ENCODE measurements at places on chromosomes 1 and 21.

GRCh38 chr1:221016751-221017150 is 137.5 kb downstream of the HLX start:
- DNase-seq, result no peak

DNA sequence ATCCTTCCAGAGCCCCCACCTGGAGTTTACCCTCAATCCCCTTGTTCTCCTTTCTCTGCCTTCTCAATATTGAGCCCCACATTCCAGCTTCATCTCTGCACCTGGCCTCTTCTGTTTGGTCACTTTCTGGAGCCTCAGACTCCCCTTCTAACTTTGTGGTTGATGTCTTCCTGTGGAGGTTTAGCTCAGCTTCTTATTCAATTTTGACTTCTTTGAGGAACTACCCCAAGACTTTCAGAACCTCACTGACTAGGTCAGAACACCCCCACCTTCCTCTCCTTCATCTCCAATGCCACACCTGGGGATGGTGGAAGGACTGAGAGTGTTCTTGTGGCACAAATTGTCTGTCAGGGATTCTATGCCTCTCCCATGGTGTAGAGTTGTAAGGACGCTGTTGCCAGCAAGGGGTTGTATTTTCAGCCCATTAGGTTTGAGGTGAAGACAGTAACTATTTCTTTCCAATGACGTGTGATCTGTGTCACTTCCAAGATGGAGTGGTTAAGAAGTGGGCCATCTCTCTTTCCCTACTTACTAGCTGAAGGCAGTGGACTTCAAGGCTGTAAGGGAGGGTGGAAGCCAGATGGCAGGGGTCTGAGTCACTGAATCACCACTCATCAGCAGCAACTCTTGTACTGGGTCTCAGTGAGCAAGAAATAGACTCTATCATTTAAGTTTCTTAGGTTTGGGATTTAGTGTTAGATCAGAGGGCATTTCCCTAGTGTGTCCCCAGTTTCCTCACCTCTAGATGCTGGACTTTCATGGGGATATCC is 80.6 kb downstream of the PAPPA2 start:
- DNase-seq, result no peak

GRCh38 chr1:93816970-93817678 is 61.9 kb downstream of the DNTTIP2 start:
- DNase-seq, result no peak

DNA sequence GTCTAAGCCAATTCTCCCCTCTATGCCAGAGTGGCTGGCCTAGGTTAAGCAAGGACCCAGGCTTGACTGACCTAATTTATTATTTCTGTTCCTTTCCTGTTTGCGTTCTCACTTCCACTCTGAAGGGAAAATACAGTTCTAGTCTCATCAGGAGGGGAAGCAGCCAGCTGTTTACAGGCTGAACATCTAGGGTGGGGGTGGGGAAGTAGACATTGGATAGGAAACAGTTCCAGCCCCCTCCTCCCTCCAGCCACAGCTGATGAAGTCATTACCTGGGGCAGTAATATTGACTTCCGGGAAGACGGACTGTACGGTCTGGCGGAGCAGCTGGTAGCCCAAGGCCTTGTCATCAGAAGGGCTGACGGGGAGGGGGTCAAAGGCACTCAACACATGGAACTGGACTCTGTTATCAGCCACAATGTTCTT is 17.6 kb downstream of the PM20D1 start:
- no peak for DNase-seq

- no peak for DNase-seq
These were observed 46.6 kb downstream of the ERO1B start for GRCh38 chr1:236235116-236235515.

- no peak for DNase-seq
These were observed 5.0 kb downstream of the SLC22A15 start for GRCh38 chr1:115980998-115981993.

DNA sequence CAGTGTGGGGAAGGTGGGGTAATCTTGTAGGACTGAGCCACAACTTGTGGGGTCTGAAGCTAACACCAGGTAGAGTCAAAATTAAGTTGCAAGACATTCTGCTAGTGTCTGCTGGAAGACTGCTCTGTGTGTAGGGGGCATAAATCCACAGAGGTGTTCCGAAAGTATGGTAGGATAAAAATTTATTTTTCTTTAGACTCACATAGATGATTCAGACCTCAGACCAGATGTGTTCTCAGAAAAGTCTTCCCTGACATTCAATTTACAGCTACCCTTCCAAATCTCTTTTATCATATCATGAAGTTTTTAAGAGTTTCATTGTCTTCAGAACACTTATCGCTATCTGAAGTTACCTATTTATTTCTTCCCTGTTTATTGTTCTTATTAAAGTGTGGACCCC is 21.3 kb downstream of the DUSP10 start:
- no peak for DNase-seq

DNA sequence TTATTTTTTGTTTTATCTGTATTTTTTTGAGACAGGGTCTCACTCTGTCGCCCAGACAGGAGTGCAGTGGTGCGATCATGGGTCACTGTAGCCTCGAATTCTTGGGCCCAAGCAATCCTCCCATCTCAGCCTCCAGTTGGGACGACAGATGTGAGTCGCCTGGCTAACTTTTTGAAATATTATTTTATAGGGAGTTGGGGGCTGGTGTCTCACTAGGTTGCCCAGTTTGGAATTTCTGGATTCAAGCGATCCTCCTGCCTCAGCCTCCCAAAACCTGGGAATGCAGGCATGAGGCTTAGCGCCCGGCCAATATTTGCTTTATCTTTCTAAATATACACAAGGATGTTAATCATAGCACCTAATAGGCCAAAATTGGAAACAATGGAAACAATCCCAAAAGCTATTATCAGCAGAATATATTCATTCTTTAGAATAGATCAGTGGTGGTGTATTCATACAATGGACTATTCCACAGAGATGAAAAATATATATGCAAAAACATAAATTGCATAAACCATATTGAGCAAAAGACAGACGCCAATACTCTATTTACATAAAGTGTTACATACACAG is 55.9 kb downstream of the DAP3 start:
- DNase-seq, result no peak

DNA sequence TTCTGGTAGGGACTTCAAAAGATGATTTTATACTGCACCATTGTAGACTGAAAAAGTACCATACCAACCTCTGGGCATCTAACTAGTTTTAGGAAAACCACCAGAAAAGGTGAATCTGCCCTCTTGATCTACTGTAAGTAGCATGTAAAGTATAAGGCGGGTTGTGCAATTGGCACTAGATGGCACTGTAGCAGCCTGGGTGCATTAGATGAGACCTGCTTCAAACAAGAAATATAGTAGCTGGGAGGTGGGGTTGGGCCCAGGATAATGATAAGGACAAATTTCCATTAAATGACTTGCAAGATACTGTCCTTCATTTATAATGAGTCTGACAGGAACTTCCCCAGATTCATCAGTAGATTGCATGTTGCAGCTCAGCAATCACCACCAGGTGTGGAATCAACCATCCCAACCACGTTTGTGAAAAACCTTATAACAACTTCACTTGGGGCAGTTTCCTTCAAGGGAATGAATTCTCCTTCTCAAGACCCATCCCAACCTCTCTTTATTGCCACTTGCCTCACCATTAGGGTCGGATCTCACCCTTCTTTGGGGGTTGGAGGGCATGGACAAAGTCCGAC is 37.3 kb upstream of the IL10 start:
- no peak for DNase-seq

- DNase-seq, result no peak
These were observed 122.0 kb downstream of the LACTBL1 start for GRCh38 chr1:22850681-22851080.

- no peak for DNase-seq
These were observed 4.1 kb downstream of the DIPK1A start for GRCh38 chr1:92957030-92957734.
